ENCODE measurements at places on chromosomes 11 and 22. TPM values are rescaled to one million over a fixed set of nuclear protein-coding genes. Genes with fewer than 3 reads are reported as not detected.

Gene GUCY1A2
- total RNA-seq: 0.75 TPM

Gene ACRV1
- total RNA-seq: not detected

Gene OR51E2
- total RNA-seq: under 0.01 TPM

Gene C22orf23
- total RNA-seq: 0.15 TPM

Gene BLID
- 11.9 TPM for total RNA-seq

Gene OPCML
- 0.08 TPM for total RNA-seq

Gene TLCD5
- total RNA-seq: 4.7 TPM

Gene MS4A6A
- not detected for total RNA-seq

Gene KRTAP5-7
- total RNA-seq: not detected

Gene NCAM1
- total RNA-seq: 0.30 TPM

Gene NAALAD2
- 0.35 TPM for total RNA-seq

Gene OR4C11
- not detected for total RNA-seq

Gene POU2AF1
- total RNA-seq: not detected

Gene PDE3B
- total RNA-seq: 0.35 TPM

Gene MPPED1
- not detected for total RNA-seq

Gene RBM4B
- 19.8 TPM for total RNA-seq

Gene FGF3
- not detected for total RNA-seq

Gene SPDYC
- not detected for total RNA-seq

Gene NTM
- 16.1 TPM for total RNA-seq

Gene LRRC74B
- not detected for total RNA-seq

Gene PHETA2
- total RNA-seq: 11.6 TPM

Gene C11orf52
- total RNA-seq: 0.38 TPM

Gene TSSK2
- under 0.01 TPM for total RNA-seq

Gene ART1
- not detected for total RNA-seq

Gene OR10AG1
- not detected for total RNA-seq

Gene GAL
- total RNA-seq: 0.23 TPM

Gene STK33
- 0.45 TPM for total RNA-seq

Gene CFAP68
- 7.5 TPM for total RNA-seq

Gene OSBPL5
- 39.8 TPM for total RNA-seq

Gene MMP1
- total RNA-seq: 73.8 TPM

Gene ALDH3B1
- 18.6 TPM for total RNA-seq

Gene CLDN5
- total RNA-seq: 5.4 TPM

Gene MAPK8IP1
- total RNA-seq: 3.3 TPM

Gene SMC1B
- under 0.01 TPM for total RNA-seq

Gene KLHL35
- total RNA-seq: 3.3 TPM

Data from smooth muscle cell of the coronary artery (primary cell).